ENCODE measurements at places on chromosomes 13 and 19.

DNA sequence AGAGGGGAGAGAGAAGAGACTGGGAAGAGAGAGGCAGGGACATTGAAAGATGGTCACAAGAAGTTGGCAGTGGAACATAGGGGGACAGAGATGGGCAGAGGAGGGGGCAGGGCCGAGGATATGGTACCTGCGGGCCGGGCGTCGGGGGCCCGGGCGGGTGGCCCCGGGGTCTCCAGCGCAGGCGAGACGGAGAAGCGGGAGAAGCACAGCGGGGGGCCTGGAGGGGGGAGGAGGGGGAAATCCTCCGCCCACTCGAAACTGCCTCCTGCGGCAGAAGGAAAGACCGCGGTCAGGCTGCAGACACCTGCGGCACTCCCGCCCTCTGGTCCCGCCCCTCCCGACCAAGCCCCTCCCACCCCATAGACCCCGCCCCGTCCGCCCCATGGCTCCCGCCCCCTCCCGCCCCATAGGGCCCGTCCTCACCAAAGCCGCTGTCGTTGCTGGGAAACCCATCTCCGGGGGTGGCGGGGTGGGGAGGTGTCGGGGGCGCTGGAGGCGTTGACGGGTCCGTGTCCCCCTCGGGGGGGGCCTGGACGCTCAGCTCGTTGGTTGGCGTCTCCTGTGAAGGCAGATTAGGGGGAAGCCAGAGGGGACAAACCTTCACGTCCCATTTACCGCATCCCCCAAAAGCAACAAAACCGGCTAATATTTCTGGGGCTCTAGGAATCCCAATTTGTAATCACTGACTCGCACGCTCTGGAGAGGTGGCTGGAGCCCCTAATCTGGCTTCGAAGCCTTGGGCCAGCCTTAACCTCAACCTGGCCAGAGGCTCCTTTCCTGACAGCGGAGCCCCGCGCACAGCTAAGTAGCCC lies 20.4 kb downstream of the LMTK3 start:
- DNase-seq: peak; percentile 51

DNA sequence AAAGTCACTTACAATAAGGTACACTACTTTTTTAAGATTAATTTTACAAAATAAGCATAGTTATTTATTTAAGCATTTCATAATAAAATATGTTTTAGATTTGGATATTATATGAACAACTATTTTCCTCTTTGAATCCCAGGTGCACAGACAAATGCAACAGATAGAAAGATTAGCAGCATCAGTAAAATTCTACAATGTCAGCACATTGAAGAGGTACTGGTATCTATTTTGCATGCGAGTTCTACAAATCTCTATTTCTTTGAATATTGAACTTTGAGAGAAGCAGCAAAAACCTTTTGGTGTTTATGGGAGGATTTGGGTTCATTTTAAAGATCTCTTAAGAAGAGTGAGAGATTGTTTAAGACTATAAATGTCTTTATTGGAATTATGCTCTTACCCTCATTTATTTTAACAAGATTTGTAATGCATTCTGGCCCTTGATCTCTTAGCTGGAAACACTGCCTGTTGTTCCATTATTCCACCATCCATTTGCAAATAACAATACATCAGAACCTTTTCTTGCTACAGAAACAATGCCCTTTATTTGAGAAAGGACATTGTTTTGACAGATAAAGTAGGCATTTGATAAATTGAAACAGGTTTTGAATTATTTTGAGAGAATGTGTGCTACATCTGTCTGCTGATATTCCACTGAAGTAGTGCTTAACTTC lies 558.8 kb upstream of the KLHL1 start:
- no peak for DNase-seq

DNA sequence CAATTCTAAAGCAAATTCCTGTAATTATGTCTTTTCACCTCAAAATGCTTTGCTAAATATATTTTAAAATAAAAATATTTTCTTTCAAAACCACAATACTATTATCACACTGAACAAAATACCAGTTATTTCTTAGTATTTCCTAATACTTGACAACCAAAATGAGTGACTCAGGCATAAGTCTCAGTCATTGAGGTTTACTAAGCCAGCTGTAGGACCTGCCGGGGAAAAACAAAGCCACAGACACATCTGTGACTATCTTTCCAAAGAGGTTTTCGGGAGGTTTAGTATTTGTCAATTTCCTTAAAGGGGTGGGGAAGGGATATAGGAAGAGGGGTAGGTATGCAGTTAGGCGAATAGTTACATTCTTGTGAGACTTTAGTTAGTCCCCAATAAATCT lies 3.2 kb upstream of the ZNF235 start:
- DNase-seq: no peak

DNA sequence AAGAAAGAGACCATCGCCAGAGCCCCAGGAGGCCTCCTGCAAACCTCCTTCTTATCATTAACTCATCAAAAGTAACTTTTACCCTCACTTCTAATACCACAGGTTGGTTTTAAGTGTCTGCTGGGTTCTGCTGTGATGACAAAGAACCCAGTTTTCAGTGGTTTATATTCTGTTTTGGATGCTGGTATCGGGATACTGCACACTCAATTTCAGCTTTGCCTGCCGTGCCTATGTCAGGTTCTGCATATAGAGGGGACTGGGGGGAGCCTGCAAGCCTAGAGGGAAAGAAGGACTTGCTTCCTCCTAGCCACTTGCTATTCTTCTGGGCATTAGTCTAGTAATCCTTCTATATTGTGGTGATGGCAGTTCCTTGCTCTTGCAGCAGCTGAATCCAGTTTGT lies 242.4 kb downstream of the KCNRG start:
- no peak for DNase-seq

DNA sequence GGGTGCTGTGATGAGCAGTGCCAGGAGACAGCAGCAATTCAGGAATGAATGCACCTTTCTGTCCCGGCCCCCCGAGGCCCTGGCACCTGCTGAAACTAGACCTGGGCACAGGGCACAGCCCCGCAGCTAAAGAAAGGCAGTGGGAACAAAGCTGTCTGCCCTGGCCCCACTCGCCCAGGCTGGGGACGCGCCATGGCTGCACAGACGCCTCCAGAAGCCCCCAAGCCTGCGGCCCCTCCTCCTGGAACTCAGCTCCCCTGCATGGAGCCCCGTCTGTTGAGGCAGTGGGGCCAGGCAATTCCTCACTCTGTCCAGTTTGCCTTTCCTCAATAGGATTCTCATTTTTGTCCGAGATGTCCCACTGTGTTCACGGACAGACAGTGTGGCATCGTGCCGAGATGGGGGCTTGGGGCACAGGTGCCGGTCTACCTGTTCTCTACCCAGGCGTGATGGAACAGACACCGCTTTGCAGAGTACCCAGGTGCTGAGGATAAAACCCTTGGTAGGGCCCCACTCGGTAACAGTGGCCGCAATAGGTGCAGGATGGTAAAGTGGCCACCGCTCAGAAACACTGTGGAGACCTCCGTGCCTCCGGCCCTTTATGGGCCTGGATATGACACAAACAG lies 146.5 kb upstream of the SOX1 start:
- DNase-seq: no peak

DNA sequence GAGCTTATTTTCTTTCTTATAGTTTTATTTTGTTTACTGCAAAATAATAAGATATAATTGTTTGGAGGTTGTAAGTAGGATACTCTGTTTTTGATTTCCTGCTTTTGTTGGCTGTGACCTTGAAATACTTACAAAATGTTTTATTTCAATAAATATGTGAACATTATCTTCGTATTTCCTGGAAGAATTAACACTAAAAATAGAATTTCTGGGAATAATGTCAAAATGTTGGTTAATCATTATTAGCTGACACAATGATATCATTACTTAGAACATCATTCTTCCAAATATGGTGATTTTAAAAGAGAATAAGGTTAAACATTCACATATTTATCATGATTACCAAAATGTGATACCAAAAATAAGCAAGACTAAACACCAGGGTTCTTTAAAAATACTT lies 1148.6 kb upstream of the PRR20A start:
- no peak for DNase-seq

GRCh38 chr13:46736541-46737310 lies 60.2 kb downstream of the ESD start:
- no peak for DNase-seq

GRCh38 chr13:73935991-73936390 lies 198.2 kb downstream of the KLF12 start:
- DNase-seq: no peak

- no peak for DNase-seq
Observed at GRCh38 chr19:34124828-34125227, 47.5 kb upstream of the LSM14A start.

GRCh38 chr19:38211151-38211591 lies 12.9 kb downstream of the DPF1 start:
- DNase-seq: no peak

DNA sequence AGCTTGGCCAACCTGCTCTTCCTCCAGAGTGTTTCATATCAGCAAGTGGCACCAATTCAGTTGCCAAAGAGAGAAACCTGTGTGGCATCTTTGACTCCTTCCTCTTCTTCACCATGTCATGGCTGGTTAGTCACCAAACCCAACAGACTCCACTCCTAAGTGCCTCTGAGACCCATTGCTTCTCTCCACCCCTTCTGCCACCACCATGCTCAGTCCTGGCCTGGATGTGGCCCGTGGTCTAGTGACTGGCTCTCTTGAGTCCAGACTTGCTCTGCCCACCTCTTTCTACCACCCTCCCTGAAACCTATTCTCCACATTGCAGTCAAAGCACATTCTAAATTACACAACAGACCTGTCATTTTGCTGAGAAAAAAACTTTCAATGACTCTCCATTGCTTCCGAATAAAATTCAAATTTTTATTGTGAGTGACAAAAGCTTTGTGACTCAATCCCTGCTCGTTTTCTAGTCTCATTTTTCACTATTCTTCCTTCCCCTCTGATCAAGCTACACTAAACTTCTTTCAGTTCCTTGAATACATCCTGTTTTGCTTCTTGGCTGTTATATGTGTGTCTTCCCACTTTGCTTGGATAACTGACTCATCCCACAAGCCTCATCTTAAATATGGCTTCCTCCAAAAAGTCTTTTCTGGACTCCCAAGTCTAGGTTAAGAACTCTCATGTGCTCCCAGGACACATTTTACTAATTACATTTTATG lies 12.0 kb upstream of the TNFSF11 start:
- DNase-seq: no peak

GRCh38 chr19:58476498-58477015 lies 405 bp downstream of the ZNF446 start:
- no peak for DNase-seq

- no peak for DNase-seq
Observed at GRCh38 chr13:79389026-79389425, 17.0 kb downstream of the RBM26 start.

GRCh38 chr19:3537438-3538240 lies 1.3 kb upstream of the TEKTIP1 start:
- no peak for DNase-seq

- DNase-seq: no peak
Observed at GRCh38 chr13:40508767-40509342, 157.6 kb downstream of the FOXO1 start.
